ENCODE measurements at places on chromosomes 1 and 21.

DNA sequence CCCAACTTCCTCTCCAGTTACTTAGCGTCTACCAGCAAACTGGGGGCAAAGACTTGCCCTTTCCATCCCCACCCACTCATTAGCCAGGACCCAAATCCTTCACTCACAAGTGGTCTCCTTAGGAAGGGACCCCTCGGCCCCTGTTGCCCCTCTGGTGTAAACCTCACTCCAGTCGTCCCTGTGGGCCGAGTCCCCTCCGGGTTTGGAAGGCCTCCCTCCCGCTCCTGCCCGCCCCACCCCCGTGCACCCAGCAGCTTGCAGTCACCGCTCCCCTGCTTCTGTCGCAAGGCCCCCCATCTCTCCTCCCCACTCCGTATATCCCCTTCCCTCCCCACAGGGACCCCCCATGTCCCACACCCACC, 1.2 kb downstream of the EFHD2 start:
- no peak for DNase-seq

DNA sequence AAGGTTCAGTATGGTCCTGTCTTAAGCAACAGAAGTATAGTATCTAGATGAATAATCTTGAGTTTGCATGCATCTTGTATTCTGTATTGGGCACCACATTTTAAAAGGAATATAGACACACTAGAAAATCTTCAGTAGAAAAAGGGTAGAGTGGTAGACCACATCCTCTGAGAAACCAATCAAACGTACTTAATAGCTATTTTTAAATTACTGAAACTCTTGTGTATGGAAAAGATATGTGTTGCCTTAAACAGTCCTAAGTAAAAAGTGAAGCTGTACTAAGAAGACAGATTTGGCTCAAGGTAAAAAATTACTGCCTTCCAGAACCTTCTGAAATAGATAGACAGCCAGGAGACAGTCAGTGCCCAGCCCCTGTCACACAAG, 3.1 kb downstream of the CTXND2 start:
- DNase-seq = no peak

- no peak for DNase-seq
These were observed 67.0 kb upstream of the DYNLT5 start for GRCh38 chr1:66685265-66685664.

- no peak for DNase-seq
These were observed 6.6 kb downstream of the PIGV start for GRCh38 chr1:26794391-26794790.

GRCh38 chr1:162951553-162952315, 90.8 kb upstream of the CCDC190 start:
- no peak for DNase-seq

DNA sequence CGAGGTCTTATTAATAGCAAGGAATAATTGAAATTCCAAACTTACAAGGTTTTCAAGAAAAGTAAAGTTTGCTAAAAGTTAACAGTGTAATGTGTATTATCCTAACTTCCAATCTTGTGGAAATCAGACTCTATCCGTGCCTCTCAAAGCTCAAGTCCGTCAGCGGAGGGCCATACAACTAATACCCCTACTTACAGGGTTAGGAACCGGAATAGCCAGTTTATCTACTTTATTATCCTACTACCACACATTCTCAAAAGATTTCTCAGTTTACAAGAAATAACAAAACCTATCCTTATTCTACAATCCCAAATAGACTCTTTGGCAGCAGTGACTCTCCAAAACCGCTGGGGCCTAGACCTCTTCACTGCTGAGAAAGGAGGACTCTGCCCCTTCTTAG, 457.8 kb downstream of the PTPRC start:
- no peak for DNase-seq

DNA sequence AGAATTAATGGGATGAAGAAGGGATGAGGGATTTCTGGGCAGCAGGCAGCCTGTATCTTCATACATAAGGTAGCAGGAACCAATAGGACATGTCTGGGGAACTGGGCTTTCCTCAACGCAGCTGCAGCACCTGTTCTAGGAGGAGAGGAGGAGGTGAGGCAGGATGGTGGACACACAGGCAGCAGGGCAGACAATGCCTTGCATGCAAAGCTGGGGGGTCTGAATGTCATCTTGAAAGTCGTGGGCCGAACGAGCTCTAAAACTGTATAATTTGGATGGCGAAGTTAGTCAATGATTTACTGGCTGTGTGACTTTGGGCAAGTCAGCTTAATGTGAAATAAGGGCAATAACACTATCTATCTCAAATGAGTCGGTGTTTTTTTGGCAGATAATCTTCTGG, 124.4 kb downstream of the BEND5 start:
- no peak for DNase-seq

DNA sequence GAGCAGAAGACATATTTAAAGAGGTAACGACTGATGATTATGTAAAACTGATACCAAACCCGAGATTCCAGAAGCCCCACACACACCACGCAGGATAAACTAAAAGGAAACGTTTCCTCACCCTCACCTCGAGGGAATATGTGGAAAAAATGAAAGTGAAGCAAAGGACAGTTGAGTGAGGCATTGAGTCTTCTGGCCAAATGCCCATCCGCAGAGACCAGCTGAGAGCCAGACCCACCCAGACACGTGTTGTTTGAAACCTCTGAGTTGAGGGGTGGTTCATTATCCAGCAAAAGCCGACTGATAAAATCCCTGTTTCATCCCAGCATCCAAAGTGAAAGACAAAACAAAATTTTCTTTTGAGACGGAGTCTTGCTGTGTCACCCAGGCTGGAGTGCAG, 29.6 kb upstream of the PCBP3 start:
- DNase-seq = no peak

DNA sequence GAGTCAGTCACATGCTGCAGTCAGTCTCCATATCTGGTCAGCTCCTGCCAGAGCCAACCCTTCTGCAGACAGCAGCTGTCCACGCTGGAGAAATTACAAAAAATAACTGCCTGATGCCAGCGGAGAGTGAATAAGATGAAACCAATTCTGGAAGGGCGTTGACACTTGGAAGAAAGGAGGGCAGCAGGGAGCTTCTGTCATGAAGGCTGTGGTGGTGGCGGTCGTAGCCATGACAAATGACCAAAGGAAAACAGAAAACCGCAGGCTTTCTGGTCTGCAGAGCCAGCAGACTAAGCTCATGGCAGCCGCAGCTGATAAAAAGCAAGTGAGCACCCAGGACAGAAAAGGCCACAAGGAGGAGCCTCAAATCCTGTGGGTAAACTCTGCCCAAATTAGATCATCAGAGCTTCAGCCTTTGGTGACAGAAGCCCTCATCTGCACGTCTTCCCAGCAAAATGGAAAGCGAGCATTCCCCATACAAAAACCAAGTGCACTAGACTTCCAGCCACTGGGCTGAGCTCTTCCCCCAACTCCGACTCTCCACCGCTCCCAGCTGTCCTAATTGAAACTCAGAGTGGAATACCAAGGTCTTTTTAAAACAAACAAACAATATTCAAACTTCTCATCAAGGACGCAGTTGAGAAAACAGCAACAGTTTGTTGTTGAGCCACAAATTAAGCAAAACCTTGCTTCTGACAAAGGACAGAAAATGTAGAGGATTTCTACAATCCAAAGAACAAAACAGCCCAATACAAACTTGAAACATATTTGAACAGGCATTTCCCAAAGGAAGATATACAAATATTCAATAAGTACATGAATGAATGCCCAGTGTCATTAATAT, 28.7 kb downstream of the RSPH1 start:
- no peak for DNase-seq

DNA sequence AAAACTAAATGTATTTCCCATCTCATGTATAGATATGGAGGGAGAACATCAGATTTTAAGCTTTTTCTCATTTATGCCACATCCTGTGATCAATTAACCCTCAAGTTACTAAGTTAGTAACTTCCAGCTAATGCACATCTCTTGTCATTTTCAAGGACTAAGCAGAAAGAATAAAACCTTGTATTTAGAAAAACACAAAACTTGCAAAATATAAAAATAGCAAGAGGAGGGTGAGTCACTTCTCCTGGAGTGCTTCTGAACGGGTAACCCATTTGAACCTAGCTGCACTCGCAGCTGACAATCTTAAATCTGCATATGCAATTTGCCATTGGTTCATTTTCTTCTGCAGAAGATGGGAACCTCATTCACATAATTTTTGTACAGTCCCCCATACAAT, 500.5 kb downstream of the SETD4 start:
- DNase-seq = no peak

GRCh38 chr1:235100194-235100772, 28.4 kb downstream of the TOMM20 start:
- DNase-seq = no peak

GRCh38 chr21:46159841-46160656, 4.7 kb upstream of the FTCD start:
- DNase-seq = no peak

- no peak for DNase-seq
These were observed 3.8 kb upstream of the DMBX1 start for GRCh38 chr1:46485564-46486431.

DNA sequence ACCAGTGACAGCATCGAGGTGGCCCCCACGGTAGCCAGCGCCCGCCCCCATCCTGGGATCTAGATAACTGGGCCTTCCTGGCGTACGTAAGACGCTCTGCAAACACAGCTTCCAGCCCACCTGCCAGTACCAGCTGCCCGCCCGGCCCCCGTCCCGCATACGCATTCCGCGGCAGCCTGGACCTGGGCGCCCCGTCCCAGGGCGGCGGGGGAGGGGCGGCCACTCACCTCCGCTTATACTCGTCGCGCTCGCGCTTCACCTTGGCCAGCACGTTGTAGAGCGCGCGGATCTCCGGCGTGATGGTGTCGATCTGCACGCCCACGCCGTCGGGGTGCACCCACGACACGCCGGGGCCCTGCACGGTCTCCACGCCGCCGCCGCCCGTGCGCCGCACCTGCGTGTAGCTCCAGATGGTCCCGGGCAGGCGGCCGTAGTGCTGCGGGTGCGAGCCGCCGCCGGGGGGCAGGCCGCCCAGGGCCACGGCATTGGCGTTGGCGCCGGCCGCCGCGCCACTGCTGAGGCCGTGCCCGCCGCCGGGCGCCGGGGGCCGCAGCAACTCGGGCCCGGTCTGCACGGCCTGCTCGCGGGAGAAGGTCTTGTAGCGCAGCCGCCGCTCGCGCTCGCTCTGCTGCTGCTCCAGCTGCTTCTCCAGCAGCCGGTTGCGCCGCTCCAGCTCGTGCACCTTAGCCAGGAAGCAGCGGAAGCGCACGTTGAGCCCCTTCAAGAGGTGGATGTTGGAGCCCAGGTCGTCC, 859 bp downstream of the IFFO2 start:
- DNase-seq = peak; percentile 78

- DNase-seq = no peak
These were observed 69.3 kb downstream of the RPS6KA1 start for GRCh38 chr1:26598890-26599289.

- no peak for DNase-seq
These were observed 5.5 kb upstream of the LCE5A start for GRCh38 chr1:152505083-152505482.

DNA sequence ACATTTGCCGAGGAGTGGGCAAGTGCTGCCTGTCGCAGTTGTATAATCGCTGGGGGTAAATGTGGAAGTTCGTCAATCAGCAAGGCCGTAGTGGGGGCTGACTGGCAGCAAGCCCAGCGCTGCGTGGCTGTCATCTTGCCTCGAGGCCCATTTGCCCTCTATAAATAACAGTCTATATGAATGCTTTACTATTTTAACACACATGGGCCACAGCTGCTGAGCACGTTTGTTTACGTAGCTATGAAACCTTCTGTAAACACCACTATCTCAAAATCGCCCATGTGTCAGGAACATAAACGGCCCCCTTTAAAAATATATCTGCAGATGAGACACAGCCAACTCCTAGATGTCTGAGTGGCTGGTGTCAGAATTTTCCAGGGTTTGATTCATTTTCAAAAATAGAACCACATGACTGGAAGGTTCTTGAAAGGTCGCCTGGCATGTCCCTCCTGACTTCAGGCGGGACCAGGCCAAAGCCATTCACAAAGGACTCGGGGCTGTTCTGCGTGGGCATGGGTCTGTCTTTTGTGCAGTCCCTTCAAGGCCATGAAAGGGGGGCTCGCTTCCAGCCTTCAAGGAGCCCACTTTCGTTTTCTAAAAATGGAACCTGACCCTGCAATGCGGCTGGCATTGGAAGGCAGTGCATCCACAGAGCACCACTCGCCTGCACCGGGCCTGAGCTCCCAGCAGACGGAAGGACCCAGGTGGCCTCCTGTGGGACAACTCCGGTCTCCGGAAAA, 205.5 kb downstream of the KCNJ6 start:
- no peak for DNase-seq

GRCh38 chr1:230892018-230892491, 23.7 kb upstream of the C1orf198 start:
- no peak for DNase-seq

DNA sequence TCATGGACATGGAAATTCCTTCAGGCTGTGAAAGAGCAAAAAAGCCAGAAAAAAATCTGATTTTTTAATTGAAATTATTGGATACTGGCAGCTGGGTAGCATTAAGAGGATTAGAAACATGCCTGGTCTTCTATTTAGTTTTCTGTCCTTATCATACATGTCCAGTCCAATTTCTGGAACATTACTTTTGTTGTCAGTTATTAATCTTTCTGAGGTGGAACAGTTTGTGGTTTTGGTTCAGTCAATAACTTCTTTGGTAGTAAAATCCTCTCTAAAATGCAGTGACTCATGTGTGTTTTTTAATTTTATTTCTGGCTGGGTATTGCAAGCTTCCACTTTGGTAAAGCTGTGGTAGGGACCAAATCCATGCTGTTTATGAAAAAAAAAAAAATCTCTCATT, 687.0 kb upstream of the ADGRL2 start:
- no peak for DNase-seq

GRCh38 chr1:171226747-171227370, 21.4 kb upstream of the FMO1 start:
- no peak for DNase-seq

DNA sequence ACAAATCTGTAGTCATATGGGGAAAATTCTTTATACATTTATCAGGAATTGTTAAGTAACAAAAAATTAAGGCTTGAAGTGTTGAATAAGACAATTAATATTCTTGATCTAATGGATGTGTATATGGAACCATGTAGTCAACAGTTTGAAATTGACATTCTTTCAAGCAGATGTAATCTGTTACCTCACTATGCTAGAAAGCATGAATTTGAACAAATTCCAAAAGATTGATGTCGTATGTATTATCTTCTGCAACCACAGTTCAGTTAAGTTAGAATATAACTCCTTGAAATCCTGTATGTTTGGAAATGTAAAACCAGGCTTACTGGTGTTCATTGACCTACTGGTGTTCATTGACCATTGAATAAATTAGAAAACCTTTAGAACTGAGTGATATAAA, 16.1 kb downstream of the CCDC18 start:
- no peak for DNase-seq

GRCh38 chr1:157106813-157107189, 7.2 kb upstream of the ETV3L start:
- no peak for DNase-seq

GRCh38 chr1:79982211-79982610, 975.7 kb upstream of the ADGRL4 start:
- no peak for DNase-seq

- DNase-seq = no peak
These were observed 8.8 kb upstream of the JAK1 start for GRCh38 chr1:64975127-64975526.
